Stimulated activated naive B cell treated with anti-CD40 and anti-IgM and Interleukin-4, amounts not matched to agents 10 μg/mL and 1 μg/mL and 100 μg/mL, for 72 hours (primary cell): ENCODE measurements at places on chromosomes 5 and 9.

- DNase-seq, result no peak
Observed at GRCh38 chr5:143033535-143034250, 263.5 kb downstream of the ARHGAP26 start.

- no peak for DNase-seq
Observed at GRCh38 chr9:81202292-81202691, 487.1 kb downstream of the TLE1 start.

- DNase-seq, result no peak
Observed at GRCh38 chr9:125973547-125973946, 226.4 kb downstream of the PBX3 start.

DNA sequence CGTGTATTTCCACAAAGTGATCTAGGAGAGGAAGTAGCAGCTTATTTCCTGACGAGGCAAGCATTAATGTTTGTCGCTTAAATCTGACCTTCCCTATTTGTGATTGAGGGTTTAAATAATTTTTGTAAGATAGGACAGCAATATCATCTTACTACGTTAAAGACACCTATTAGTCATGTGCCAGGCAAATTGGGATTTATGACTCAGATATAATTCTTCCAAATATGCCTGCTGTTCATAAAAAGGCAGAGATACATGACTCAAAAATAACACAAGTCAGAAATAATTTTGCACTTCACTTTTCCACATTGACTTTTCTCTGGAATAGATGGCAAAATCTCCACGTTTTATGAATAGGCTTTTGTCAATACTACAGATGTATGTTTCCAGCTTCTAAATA lies 43.0 kb upstream of the CDH12 start:
- DNase-seq, result no peak

DNA sequence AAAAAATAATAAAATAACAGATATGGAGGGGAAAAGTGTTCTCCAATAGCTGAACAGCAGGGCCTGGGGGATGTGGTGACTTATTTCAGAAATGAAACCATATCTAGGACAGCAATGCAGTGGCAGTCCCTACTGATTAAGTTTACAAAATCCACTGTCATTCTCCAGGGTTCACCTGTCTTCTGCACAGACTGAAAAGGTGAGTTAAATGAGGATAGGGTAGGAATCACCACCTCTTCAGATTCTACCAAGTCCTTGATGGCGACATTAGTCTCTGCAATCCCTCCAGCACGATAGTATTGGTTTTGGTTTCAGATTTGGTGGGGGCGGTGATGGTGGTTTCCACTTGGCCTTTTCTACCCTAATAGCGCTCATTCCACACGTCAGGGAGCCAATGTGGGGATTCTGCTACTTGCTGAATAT lies 32.3 kb upstream of the NPM1 start:
- peak; percentile 12 for DNase-seq

DNA sequence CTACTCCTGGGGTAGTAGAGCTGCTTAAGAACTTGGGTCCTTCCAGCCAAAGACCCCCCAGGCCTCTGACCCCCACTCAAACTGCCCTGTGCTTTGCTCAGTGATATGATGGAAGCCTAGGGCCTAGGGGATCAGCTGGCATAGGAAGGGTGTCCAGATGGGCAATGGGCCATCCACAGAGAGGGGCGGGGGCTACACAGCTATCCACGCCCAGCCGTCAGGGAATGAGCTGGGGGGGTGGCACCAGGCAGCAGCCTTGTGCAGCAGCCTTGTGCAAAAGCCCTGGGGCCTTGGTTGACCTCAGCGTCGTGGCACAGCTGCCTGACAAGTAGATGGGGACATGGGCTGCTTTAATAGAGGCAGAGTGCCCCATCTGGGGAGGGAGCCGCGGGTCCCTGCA lies 43.2 kb downstream of the DAB2IP start:
- DNase-seq, result no peak

DNA sequence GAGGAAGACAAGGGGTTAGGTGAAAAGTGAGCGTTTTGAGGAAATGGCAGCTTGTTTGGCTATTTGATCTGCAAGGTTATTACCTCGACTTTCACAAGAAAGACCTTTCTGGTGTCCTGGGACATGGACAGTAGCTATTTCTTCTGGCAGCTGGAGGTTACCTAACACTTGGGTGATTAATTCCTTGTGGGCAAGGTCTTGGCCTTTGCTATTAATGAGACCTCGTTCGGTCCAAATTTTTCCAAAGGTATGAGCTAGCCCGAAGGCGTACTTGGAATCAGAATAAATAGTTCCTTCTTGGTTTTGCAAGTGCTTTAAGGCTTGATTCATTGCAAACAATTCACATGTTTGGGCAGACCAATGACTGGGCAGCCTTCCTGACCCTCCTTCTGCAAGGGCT lies 4.9 kb downstream of the GTF3C5 start:
- no peak for DNase-seq

DNA sequence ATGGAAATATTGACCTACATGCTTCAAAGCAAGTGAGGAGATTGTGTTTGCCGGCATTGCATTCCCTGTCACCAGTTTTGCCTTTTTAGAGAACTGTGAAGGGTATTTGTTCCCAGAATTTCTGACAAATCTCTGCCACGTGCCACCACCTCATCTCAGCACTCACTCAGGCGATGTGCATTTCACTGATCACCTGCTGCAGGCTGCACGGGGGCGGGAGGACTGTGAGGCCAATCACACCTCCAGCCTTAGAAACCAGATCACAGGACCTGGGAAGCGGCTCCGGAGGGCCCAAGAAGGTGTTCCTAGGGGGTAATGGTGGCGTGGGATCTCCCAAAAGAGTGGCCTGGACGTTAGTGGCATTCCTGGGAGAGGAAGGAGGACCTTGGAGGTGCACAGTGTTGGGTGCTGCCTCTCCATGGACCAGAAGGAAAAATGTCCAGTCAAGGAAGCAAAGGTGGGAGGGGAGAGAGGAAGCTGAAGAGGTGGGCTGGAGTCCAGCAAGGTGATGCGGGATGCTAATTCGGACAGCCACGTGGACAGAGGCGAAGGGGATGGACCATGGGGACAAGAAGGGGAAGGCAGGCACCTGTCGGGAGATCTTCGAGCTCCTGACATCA lies 63.6 kb upstream of the OLFM1 start:
- DNase-seq, result no peak

DNA sequence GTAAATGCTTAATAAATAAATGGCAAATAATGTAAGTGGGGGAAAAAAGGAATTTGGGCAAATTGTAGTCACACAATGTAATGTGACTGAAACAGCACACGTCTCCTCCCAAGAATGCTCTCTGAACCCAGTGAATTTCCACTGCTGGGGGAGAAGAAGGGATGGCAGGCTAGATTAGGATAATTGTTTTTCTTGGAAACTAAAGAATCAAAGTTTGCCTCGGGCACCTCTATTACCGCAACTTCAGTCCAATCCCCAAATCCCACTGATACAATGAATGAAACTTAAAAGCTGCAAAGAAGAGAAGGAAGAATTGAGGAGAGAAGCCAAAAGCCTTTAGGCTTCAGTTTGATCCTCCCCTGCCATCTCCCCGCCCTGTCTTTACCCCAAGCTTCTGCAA lies 423.2 kb upstream of the PAPPA start:
- no peak for DNase-seq

DNA sequence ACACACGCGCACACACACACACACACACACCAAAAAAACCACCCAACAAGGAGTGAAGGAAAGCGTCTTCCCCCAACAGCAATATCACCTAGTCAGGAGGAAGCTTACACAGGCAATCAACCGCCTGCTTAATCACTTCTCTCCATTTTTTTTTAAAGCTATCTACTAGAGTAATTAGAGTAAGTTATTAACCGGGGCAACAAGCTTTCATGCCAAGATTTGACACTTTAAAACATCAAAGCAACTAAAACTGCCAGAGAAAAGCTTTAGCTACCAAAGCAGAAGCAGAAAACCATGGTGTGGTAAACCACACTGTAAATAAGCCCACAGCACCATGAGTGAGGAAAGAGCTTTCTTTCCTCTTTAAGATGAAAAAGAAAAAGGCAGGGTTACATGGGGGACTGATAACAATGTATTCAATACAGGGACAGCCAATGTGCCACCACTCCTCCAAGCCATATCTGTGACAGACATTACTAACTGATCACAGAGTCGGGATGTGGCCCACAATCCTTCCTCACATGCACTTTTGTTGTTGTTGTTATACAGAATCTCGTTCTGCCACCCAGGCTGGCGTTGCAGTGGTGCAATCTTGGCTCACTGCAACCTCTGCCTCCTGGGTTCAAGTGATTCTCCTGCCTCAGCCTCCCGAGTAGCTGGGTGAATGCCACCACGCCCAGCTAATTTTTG lies 282.1 kb downstream of the CRB2 start:
- no peak for DNase-seq

DNA sequence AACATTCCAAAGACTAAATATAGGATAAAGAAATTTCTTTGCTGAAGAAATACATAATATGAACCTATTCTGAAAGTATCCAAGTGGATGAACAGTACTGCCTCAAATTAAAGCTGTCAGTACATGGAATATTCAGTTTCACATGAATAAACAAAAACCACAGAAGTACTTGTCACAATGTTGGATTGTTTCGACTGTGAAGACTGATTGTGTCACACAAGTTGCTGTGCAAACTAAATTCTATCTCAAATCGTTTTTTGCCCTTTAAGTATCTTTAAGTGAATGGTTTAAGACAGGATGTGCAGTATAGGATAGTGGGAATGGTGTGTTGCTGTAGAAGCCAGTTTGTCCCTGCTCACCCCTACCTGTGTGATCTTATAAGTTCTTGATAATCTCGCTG lies 137.4 kb upstream of the OTULINL start:
- no peak for DNase-seq

DNA sequence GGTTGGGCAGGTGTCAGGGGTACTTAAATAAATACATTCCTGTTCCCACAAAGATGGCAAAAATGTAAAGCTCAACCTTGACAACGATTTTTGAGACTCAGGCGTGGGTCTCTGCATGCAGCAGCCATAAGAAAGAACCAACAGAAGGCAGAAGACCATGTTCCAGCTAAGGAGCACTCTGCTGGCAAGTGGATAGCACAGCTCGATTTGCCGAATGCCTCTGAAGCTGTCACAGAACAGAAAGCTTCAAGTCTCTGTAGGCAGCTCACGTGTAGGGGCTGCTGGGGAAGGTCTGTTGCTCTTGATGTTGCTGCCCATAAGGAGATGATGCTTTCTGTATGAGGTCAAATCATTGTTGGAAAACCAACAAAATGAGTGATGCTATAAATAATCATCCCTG lies 119.6 kb upstream of the GRIN3A start:
- DNase-seq, result no peak

GRCh38 chr5:177453852-177454396 lies 7.3 kb downstream of the PRR7 start:
- no peak for DNase-seq

- no peak for DNase-seq
Observed at GRCh38 chr9:134483361-134484184, 157.3 kb downstream of the RXRA start.

DNA sequence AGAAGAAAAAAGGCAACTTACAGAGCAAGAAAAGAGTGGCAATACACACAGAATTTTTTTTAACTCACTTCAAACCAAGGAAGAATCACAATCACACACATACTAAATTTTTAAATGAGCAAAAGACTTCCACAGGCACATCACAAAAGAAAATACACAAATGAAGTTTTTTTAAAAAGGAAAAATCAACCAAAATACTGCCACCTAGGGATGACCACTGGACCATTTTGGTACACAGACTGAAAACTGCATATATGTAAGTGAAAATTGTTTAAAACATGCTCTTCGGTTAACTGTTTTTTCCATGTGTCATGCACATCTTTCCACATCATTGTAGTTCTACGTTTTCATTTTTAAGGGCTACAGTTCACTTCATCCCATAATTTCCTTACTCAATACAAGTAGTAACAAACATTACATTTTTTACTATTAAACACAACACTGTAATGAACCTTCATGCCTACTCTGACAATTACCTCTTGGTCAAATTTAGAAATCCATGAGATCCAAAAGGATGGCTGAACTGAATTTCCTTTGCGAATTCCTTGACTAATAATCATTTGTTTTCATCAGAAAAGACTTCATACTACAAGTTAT lies 79.0 kb downstream of the FBXW11 start:
- no peak for DNase-seq

- DNase-seq, result no peak
Observed at GRCh38 chr9:76143834-76144233, 250.4 kb downstream of the RFK start.

- peak; percentile 48 for DNase-seq
Observed at GRCh38 chr9:93302586-93303257, 118.8 kb downstream of the WNK2 start.

DNA sequence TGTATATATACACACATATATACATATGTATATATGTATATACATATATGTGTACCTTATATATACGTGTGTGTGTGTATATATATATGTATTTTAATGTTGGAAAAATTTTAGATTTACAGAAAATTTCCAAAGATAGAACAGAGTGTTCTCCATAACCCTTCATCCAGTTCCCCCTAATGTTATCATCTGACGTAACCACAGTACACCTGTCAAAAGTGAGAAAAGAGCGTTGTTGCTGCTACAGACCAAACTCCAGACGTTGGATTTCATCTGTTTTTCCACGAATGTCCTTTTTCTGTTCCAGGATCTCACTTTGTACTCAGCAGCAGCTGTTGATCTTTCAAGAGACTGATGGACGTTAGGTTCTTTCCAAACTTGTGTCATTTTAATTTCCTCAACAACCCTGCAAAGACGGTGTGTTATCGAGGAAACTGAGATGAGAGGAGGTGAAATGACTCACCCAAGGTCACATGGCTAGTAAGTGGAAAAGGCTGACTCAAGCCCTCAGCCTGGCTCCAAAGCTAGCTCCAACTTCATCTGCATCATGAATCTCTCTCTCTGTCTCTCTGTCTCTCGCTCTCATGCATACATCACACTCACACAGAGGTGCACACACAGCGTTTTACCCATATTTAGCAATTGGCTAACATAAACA lies 17.0 kb upstream of the NTNG2 start:
- no peak for DNase-seq

DNA sequence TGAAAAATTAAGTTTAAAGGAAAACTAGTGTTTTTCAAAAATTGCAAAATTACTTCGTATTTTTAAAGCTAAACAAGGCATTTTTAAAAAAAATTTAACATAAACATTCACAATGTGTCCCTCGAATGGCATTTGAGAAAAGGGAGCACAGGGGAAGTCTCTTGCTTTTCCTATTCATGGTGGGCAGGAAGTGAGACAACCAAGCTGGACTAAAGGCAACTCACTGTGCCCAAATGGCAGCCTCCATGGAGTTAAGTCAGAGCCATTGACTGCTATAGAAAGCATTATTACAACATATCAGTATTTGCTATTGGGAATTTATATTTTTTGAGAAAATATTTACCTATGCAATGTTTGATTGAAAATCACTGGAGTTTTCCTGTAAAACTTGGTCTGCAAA lies 8.3 kb downstream of the HNRNPH1 start:
- no peak for DNase-seq

- no peak for DNase-seq
Observed at GRCh38 chr5:55699041-55699688, 13.0 kb downstream of the SLC38A9 start.

GRCh38 chr9:112239284-112239683 lies 64.2 kb upstream of the SUSD1 start:
- no peak for DNase-seq

DNA sequence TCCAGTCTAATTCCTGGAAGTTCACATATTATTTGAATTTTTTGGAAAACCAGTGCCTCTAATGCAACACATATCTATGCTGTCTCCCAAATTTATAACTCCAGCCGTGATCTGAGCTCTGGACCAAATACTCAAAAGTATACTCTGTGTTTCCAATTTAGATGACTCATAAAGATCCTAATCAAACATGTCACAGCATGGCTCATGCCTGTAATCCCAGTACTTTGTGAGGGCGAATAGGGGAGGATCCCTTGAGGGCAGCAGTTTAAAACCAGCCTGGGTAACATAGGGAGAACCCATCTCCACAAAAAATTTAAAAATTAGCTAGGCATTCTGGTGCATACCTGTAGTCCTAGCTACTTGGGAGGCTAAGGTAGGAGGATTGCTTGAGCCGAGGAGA lies 388.0 kb downstream of the CDH12 start:
- DNase-seq, result no peak
